ENCODE measurements at places on chromosomes 7 and 10. TPM values are rescaled to one million over a fixed set of nuclear protein-coding genes. Genes with fewer than 3 reads are reported as not detected.

The WDFY4 gene
- total RNA-seq: 0.41 TPM

DNA sequence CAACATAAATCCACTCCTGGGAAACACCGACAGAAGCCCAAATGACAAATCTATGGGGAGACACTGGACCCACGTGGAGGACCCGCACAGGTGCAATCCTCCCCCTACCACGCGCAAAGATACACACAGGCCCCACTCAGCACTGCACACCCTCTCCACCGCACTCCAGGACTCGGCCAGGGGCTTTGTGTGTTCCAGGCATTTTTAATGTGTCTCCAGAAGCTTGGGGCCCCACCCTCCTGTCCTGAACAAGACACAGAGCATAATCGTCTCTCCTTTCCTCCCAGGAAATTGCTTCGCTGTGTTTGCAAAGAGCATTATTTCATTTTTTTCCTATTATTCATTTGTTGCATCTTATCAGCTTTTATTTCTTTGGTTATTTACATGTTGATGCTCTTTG, 82.8 kb downstream of the GLI3 start:
- no peak for DNase-seq

The LMTK2 gene
- 14.6 TPM for total RNA-seq

- DNase-seq: no peak
These were observed 56.5 kb downstream of the FIGNL1 start for GRCh38 chr7:50393547-50394252.

DNA sequence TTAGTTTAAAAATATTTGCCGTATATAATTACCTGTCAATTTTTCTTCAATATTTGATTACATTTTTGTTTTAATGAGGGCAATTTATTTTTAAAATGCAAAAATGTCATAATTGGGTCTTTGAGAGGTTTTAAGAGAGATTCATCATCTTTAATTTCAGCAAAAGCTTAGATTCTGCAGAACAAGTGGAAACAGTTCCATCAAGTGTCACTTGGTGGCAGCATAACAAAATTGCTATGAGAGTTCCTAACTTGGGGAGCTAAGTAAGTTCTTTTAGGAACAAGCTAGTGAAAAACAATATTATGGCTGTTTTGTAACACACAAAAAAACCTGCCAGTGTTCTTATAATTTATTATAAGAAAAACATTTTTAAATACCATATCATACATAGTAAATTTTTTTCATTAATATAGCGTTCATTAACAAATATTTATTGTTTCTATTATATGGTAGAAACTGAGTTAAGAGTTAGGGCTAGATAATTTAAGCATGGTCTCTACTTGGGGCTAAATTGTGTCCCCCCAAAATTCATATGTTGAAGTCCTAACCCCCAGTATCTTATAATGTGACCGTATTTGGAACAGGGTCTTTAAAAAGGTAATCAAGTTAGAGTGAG, 155.2 kb downstream of the MAGI2 start:
- peak; percentile 52 for DNase-seq

The PGAM2 gene
- not detected for total RNA-seq

DNA sequence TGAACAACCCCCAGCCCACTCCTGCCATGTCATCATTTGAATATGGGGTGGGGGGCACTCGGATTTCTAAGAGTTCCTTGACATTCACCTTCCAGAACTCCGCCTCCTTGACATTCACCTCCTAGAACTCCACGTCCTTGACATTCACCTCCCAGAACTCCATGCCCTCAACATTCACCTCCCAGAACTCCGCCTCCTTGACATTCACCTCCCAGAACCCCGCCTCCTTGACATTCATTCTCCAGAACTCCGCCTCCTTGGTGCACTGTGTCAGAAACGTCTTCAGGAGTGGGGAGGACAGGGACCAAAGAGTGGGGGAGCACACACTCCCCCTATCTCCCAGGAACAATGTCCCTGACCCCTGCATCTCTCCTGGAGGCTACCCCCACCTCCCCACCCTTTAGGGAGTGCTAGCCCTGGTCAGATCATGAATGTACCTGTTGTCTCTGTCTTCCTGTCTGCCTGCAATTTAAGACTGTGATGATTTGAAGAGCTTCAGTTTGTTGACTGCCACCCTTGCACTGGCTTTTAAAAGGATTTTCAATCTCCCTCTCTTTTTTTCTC, 110.1 kb downstream of the NPTX2 start:
- no peak for DNase-seq

GRCh38 chr7:4200546-4201094, 481.5 kb upstream of the FOXK1 start:
- DNase-seq: no peak

- no peak for DNase-seq
These were observed 57.6 kb upstream of the ANTXRL start for GRCh38 chr10:46229144-46229563.

The MYH16 gene
- total RNA-seq: 0.12 TPM

DNA sequence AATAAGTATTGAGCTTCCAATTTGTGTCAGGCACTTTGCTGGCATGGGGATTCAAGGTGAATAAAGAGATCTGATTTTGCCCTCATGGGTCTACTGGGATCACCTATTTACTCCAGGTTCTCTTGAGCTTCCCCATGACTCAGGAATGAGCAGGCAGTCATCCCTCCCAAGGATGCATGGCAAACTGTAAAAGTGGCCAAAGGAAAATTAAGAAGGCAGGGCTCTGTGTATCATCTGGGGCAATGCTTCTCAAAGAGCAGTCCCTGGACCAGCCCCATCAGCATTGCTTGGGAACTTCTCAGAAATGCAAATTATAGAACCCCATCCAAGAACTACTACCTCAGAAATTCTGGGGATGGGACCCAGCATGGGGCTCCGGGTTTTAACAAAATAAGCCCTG, 48.7 kb downstream of the WDFY4 start:
- DNase-seq: no peak

GRCh38 chr7:137681657-137682562, 164.9 kb downstream of the DGKI start:
- DNase-seq: no peak

GRCh38 chr7:132573251-132573955, 2.9 kb downstream of the PLXNA4 start:
- no peak for DNase-seq

DNA sequence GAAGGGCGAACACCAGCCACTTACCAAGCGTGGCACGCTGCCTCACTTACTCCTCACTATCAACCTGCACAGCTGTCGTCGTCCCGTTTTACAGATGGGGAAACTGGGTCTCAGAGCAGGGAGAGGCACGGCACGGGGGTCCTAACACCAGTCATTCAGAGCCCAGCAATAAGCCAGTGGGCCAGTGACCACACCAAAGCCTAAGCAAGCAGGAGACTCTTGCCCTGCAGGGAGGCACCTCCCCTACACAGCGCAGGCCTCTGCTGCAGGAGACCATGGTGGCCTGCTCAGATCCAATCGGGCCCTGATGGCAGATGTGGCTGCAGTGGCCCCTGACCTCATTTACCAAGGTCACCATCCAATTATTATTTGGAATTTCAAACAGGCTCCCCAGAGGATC, 4.8 kb downstream of the SLIT1 start:
- DNase-seq: no peak

DNA sequence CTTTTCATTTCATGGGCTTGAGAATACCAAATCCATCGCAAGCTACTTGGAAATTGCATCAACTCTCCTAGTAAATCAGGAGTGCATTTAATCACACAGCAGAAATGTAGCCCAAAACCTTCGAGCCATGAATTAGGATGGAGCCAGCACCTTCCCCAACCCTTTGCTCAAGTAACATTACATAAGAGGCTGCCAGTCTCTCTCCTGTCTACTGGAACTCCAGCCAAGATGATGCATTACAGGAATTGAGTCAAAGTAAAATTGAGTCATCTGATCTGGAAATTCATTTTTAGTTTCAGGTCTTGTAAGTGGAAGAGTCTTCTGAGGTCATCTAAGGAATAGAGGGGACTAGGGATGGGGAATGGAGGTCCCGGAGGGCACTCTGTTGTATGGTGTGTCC, 69.7 kb upstream of the FHIP2A start:
- DNase-seq: no peak

GRCh38 chr7:91634485-91635177, 245.9 kb downstream of the MTERF1 start:
- no peak for DNase-seq

DNA sequence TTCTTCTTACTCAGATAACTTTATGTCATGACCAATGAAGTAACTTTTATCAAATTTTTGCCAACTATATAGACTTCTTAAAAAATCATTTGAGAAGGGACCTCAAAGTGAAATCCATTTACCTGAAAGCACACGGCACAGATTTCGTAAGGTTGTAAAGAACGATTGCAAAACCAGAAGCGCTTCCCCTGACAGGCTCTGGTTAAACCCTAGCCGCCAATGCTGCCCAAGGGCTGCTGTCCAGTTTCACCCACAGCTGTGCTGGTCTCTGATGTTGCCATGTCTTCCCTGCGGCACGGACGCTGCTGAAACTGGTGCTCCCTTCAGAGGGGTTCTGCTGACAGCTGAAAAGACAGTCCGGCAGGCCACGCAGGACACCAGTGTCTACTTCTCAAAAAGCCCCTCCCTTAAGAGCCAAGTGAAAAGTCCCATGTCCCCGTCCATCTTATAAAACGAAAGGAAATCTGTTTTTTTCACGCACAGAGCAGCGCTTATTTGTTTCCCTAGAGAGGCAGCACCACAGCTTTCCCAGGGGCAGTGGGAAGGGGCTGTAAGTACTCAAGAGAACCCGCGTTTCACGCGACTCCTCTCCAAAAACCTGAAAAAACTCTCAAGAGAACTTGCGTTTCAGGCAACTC, 32.5 kb downstream of the GNA12 start:
- DNase-seq: no peak

- DNase-seq: no peak
These were observed 54.3 kb upstream of the PDGFA start for GRCh38 chr7:573933-574381.

The KAZALD1 gene
- total RNA-seq: 0.12 TPM

DNA sequence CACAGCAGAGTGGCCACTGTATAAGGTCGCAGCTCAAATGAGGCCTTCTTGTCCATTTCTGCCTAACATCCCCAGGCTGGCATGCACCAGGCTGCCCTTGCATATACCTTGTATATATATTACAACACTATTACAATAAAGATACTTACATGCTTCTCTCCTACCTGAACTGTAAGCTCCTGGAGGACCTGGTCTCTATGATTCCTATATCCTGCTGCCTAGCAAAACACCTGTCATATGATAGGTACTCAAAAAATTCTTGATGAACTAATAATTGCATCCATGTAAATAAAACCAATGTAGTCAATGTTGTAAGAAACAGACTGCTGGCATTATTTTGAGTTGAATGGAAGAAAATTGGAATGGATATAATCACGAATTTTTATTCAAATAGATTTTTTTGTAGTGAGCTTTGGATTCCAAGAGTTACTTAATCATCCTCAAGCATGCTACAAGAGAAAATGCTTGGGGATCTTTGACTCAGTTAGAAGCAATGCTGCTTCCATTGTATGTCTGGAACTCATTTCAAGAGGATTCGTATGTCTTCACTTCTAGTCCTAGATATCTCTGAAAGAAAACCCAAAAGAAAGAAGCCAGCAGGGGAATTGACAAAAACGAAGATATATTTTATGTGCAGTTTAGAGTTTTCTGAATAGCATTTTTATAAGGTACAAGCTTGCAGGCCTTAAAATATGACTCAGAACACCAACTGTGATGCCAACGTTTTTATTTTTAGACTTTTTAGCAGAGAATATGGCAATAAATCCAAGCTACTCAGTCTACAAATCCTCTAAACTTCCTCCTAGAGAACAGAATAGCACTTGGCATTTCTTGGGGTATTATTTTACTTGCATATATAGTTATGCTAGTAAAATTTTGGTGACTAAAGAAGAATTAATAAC, 53.1 kb downstream of the OSBPL3 start:
- no peak for DNase-seq

The TBC1D12 gene
- total RNA-seq: 12.9 TPM
